NCI-H1694 treated with DMSO at 0.1 percent for 48 hours (cell line): ENCODE measurements at places on chromosomes 4 and X.

- no peak for DNase-seq
Observed at GRCh38 chr4:155638195-155638965, 28.3 kb upstream of the GUCY1A1 start.

- DNase-seq, result no peak
Observed at GRCh38 chrX:21153503-21153902, 220.7 kb upstream of the CNKSR2 start.

DNA sequence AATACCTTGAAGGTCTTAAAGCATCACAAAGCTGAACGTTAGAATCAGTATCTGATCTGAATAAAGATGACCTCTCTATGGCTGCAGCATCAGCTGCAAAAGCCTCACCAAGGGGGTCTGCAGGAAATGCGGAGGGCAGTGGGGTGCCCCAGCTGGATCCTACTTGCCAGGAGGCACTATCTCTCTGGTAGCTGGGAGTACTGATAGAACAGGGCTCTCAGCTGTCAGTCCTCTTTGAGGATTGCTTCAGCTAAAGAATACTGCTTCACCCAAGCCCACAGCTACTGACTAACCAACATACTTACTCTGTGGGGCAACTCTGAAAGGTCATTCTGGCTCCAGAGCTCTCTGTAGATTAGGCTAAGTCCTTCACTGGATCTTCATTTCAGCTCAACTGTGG lies 112.5 kb upstream of the ZFP42 start:
- no peak for DNase-seq

DNA sequence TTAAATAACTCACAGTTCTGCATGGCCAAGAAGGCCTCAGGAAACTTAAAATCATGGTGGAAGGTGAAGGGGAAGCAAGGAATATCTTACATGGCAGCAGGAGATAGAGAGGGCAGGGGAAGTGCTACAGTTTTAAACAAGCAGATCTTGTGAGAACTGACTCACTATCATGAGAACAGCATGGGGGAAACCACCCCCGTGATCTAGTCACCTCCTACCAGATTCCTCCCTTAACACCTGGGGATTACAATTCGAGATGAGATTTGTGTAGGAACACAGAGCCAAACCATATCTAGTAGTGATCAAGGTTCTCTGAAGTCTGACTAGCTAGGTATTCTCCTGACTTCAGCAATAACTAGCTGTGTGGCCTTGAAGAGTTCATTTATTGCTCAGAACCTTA lies 56.0 kb downstream of the BANK1 start:
- no peak for DNase-seq

DNA sequence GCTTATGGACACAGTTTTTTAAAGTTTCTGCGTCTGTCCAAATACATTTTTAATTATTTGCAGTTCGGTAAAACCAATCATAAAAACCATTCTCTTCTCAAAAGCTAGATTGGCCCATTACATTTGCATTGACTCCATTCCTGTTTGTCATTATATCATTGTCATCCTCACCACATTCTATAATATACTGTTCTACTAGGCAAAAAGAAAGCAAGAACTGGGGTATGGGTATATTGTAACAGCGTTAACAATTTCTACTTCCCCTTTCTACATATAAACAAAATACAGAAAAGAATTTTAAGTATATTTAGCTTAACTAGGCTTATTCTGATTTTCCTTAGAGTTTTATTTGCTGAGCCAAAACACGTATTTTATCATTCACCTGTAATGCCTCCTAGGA lies 91.8 kb downstream of the RAP1GDS1 start:
- no peak for DNase-seq

- no peak for DNase-seq
Observed at GRCh38 chr4:100314057-100314456, 123.8 kb upstream of the DDIT4L start.

DNA sequence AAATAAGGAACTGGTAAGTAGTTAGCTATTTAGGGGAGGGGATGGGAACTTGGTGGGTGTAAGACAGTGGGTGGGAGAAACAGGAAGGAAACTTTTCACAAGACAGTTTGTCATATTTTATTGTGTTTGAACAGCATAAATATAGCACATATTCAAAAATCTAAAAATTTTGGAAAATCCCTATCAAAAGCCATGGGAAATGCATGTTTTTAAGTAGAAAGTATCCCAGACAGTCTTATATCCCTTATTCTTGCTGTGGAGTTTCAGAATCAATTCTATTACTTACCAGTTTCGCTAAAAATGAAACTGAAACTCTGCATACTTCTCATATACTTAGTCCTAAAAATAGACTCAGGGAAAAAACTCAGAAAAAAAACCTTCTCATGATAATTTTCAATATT lies 22.3 kb upstream of the RASGEF1B start:
- no peak for DNase-seq

DNA sequence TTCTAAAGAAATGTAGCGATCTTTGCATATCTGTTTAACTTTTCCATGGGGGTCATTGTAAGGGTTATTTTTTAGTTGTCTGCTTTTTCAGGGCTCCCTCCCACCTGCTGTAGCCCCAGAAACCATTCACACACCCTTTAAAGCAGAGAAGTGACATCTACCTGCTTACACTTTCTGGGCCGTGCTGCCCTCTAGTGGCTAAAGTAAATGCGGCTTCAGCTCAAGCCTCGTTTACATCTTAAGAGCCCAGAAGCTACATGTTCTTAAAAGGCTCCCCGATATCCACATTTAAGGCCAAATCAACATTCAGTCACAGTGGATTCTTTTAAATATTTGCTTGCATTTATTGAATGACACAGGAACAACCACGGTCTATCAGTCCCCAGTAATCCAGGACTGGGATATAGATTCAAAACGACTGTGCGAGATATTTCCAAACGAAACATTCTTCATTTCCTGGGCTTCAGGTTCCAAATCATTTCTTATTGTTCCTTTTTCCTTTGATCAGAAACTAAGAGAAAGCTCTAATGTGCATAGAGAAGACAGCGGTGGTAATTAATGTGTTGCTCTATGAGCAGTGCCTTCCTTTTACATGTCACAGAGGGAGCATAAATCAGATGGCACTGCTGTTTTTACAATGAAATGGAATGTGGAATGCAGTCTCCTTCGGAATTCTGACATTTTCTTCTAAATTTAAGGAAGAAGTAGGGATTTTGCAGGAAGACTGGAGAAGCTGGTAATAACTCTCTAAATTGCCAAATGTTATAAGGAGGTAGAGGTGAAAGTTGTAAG lies 119.9 kb downstream of the RASGEF1B start:
- peak; percentile 55 for DNase-seq

GRCh38 chrX:17095161-17095560 lies 148.7 kb downstream of the REPS2 start:
- no peak for DNase-seq

DNA sequence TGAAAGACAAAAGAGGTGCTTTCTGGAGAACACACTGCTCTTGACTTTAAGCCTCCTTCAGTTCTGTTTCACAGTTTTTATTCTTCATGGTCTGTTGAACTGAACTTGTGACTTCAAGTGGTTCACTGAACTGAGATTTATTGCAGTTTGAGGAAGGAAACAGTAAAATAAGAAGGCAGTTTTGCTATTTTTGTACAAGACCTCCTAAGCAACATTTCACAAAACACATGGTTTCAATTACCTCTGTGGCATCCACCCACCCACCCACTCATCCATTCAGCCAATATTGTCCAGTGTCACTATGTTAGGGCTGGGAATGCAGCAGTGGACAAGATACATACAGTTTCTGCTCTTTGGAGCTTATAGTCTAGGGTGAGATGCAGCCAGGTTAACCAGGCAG lies 131.3 kb downstream of the IL1RAPL2 start:
- DNase-seq, result no peak

GRCh38 chrX:2848871-2849301 lies 20.2 kb downstream of the GYG2 start:
- DNase-seq, result no peak

DNA sequence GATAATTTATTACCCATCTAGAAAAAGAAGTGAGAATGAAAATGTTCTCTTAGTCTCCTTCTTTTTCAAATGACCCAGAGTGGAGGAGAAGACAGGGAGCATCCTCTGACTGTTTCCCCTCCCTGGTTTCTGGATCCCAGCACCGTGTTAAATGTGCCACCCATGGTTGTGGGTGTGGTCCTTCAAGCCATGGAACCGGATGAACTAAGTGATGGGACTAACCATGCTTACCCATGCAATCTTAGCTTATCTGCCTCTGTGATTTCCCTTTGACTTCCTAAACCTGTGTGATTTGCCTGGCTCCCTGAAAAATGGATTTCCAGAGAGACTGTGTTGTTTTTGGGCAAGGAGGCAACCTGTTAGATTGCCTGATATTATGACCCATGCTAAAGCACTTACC lies 437.1 kb downstream of the MAGEB5 start:
- DNase-seq, result no peak

GRCh38 chr4:103118166-103118565 lies 18.5 kb upstream of the BDH2 start:
- DNase-seq, result no peak

DNA sequence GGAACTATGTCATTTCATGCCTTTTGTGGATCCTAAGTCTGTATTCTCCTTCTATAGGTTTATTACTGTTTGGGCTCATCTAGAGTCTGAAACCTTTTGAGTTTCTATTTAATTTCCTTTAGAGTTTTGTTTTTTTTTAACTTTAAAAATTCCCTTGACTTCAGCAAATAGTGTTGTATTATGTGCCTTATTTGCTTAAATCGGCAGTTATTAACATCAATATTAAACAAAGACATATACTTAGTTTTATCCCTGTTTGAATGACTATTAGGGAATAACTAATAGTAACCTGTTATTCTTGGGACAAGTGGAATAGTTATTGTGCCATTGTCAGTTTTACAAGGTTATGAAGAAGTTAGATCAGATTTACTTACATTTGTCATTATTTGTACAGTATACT lies 112.8 kb upstream of the NUDT6 start:
- DNase-seq, result no peak

DNA sequence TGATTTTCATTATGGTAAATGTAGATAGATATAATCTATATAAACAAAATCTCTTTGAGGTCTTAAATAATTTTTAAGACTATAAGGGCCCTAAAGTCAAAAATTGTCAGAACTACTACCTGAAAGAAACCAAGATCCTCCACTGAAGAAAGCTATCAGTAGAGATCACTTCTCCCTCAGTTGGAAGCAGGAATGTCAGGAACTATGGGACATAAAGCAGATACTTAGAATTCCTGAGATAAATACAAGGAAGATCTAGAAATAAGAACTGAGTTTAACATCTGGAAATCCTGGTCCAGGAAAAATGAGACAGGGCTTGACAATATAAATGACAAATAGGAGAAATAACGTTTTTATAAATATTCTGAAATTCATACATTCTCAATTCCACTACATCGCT lies 97.2 kb downstream of the ADAMTS3 start:
- no peak for DNase-seq

DNA sequence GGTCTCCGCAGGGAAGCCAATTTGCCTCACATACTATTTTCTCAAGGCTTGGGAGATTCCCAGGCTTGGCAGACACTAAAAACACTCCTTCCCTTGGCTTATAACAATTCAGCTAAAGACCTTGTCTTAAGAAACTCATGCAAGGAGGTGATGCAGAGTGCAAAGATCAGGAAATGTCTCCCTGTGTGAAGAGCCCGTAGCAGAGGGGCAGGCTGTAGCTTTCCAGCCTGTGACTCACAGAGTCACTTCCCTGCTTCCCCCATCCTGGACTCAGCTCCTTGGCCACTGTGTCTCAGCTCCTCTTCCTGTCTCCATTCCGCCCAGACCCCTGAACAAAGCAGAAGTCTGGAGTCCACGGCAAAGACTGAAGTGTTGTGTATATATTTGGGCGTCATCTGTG lies 56.1 kb downstream of the KDR start:
- no peak for DNase-seq

DNA sequence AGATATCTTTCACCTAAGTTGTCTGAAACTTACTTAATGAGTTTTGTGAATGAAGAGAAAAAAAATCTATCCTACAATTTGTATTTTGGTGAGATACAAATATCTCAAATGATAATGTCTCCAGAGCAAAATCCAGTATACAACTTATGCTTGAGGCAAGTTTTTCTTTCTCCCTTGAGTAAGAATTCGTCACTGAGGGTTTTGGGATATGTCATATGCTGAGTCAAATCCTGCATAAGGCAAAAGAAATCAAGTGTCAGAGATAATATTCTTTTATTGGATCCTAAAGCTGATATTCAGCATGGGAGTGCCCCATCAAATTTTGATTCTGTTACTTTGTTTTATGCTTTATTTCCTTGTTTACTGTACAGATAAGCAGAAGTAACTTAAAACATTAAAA lies 1308.6 kb downstream of the ARAP2 start:
- no peak for DNase-seq

- DNase-seq, result no peak
Observed at GRCh38 chr4:185838104-185838452, 26.1 kb upstream of the SORBS2 start.

DNA sequence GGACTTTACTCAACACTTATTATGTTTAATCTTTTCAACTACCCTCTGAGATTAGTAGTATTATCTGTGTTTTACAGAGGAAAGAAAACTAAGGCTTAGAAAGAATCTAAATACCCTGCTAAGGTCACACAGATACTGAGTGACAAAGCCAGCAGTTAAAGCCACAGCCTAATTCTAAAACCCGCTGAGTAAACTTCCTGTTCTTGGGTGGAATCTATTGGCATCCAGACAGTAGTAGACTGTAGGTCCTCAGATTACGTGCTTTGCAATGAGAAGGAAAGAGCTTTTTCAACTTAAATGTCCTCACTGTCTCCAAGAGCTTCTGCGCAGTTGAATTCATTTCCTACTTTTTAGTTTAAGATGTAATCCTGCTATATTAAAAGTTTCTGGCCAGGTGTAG lies 126.0 kb downstream of the TENM3 start:
- no peak for DNase-seq

DNA sequence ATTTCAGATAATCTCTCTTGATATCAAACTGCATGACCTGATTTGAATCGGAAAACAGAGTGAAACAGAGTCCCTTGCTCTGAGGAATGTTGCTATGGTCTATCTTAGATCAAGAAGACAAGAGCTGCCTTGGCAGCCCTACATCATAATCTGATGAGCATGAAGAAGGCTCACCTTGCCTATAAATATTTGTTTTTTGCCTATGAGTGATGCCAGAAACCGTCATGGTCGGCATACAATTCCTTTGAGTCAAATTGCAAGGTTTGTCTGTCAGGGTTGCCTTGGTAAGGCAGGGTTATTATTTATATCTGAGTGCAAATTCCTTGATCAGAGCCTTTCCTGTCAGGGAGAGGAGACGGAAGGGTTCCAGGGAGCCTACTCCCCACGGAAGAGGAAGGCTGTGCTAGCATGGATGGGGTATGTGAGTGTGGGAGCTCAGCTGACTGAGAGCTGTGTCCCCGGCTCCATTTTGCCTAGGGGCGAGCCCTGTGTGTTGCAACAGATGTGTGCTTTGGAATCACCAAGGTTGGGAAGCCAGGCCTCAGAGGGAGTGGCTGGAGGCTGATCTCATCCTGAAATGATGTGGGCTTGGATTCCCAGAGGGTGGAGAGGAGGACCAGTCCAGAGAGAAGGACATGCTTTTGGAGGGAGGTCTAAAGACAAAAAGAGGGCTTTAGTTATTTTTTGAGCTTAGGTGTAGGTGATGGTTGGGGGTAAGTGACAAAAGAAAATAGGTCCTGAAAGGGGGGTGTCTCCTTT lies 43.6 kb downstream of the RTL9 start:
- no peak for DNase-seq

DNA sequence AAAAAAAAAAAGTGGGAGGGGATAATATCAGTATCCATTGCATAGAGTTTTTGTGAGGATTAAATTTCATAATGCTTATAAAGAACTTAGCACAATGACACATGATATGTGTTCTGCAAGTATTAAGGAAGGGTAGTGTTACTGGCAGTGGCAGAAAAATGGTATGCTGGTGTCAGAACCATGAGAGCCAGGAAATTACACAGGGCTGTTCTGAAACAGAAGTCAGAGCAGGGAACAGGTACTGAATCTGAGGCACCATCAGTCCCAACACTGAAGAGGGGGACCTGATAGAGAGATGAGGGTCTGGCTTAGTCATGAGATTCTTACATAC lies 601.1 kb upstream of the GRIA3 start:
- DNase-seq, result no peak
